ENCODE measurements at places on chromosomes 11 and 22. TPM values are rescaled to one million over a fixed set of nuclear protein-coding genes. Genes with fewer than 3 reads are reported as not detected.

Gene FXYD2
- 13.6 TPM for total RNA-seq

Gene CD6
- 0.83 TPM for total RNA-seq

Gene SLC35E4
- total RNA-seq = 0.33 TPM

Gene AIP
- 26.3 TPM for total RNA-seq

GRCh38 chr11:125542709-125543108, 26.6 kb upstream of the EI24 start:
- no peak for DNase-seq

DNA sequence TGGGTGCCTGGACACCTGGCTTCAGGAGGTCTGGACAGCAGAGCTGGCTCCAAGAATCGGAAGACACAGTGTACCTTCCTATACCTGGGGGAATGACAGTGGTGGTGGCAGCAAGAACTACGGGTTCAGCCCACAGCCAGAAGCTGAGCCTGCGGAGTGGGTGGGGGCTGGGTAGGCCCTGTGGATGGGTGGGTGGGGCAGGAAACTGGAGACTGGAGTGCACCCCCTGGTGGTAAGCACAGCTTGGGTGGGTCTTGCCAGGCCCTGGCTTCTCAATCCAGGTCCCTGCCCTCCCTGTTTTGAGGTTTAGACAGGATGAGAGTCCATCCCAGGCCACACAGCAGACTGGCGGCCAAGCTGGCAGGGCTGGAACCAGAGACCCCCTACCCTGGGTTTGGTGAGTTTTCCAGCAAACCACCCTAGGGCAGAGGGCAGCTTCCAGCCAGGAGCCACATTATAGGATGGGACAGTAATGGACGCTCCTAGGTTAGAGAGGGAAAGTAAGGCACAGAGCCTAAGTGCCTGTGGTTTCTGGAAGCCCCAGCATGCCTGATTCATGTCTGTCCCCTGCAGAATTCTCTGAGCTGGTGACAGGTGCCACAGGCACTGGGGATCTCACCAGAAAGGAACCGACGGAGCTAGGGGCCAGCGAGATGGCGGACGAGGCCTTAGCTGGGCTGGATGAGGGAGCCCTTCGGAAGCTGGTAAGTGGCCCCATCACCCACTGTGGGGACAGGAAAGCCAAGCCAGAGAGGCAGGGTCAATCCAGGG, 1.7 kb downstream of the SMTN start:
- peak; percentile 67 for DNase-seq

DNA sequence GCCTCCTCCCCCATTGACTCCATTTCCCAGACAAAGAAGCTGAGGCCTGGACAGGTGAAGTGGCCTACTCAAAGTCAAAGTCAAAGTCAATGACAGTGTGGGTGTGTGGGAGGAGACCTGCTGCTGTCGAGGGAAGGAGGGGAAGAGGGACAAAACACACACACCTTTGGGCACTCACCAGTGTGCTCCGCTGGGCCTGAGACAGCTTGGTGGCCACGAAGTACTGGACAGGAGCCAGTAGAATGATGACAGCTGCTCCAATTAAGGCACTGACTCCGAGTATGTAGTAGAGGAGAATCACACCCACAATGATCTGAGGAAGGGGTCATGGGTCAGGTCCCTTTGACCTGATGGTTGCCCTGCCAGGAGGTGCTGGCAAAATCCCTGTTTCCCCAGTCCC, 33.6 kb downstream of the ABCC8 start:
- no peak for DNase-seq
